Sciatic nerve (tissue), 2 donors: ENCODE measurements at places on chromosomes 7 and 10. TPM values are rescaled to one million over a fixed set of nuclear protein-coding genes. Genes with fewer than 3 reads are reported as not detected.

GRCh38 chr10:117126034-117126433, 12.0 kb downstream of the VAX1 start:
- no peak for DNase-seq

- DNase-seq: no peak
These were observed 109.1 kb upstream of the TNS3 start for GRCh38 chr7:47690902-47691558.

DNA sequence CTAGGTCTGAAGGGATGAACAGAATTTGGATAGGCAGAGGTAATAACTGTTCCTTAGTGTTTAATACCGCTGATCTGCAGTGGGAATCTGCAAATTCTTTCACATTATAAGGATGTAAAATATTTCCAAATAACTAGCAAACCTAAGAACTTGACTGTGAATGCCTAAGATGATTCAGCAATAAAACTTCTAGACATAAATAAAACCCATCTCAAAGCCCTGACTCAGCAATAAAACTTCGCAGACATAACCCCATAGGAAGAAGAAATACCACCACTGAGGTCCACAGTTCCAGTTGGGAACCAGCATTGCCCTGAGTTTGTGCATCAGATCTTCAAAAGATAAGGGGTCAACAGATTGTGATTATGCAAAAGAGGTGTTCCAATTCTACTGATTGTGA, 354.2 kb downstream of the GFRA1 start:
- DNase-seq: no peak

GRCh38 chr7:77242554-77242953, 42.9 kb upstream of the FGL2 start:
- no peak for DNase-seq

MNX1 gene
- total RNA-seq: not detected

DNA sequence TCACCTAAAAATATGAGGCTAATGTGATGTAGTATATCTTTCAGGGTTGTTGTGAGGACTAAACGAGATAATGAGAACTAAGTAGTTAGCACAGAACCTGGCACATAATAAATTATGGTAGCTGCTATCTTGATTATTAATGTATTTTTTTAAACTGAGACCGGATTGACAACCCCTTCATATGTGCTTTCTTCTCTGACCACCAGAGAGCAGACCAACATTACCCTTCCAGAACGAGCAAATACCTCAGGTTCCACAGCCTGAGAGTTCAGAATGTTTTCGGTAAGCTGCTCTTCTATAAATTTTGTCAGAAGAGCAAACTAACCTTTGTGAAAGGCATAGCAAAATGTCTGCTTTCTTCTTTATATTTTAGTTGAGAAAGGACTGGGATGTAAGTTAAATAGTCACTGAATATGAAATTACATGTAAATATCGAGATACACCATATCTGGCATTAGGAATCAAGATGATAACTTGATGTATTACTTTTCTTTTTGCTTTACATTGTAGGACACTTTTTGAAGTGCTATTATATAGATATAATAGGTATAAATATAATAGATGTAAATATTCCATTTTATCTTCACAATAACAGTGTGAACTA, 13.6 kb upstream of the BPGM start:
- DNase-seq: no peak

DNA sequence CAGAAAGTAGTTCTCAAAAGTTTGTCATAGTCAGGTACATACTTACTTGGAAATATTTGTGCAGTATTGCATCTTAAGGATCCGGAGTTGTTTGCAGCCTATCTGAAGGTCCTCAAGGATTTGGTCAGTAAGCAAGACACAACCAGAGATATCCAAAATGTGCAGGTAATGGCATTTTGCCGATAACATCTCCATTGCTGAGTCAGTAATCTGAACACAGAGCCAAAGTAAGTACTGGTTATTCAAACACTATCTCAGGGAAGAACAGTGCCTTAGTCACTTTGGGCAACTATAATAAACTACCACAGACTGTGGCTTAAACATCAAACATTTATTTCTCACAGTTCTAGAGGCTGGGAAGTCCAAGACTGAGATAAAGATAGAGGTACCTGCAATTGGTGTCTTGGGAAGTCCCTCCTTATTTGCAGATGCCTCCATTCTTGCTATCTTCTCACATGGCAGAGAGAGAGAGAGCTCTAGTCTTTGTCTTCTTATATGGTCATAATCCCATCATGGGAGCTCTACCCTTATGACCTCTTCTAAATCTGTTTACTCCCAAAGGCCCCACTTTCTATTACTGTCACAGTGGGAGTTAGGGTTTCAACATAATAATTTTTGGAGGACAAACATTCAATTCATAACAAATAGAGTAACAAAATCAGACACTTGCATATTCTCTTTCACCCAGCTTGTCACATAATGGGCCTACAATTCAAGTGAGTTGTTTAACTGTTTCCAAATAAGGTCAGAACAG, 73.4 kb downstream of the FAM185A start:
- DNase-seq: no peak

GRCh38 chr7:27647046-27647445, 15.6 kb downstream of the HIBADH start:
- no peak for DNase-seq

ADAM8 gene
- 20.7 TPM for total RNA-seq

DNA sequence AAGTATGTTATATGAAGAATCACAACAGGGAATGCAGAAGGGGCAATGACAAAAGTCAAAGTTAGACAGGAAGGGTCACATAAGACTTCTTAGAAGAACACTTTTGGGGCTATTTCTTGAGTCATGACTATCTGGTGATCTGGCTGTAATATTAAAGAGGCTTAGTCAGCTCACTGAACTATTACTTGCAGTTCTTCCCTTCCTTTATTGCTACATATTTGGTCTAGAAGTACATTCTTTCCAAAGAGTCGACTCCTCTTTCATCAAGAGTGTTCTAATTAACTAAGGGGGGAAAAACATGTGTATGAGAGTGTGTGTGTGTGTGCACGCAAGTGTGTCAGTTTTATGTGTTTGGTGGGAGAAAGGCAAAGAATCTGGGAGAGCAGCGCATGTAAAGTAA, 247.3 kb upstream of the LRRTM3 start:
- DNase-seq: no peak

- DNase-seq: no peak
These were observed 139.0 kb downstream of the LRRN3 start for GRCh38 chr7:111229916-111230315.

PNLIPRP3 gene
- not detected for total RNA-seq

MALRD1 gene
- 4.5 TPM for total RNA-seq

GRCh38 chr7:13288516-13288915, 601.1 kb downstream of the ARL4A start:
- DNase-seq: no peak

GRCh38 chr10:115965376-115965775, 307.6 kb downstream of the GFRA1 start:
- no peak for DNase-seq

BICC1 gene
- total RNA-seq: 42.1 TPM

DNA sequence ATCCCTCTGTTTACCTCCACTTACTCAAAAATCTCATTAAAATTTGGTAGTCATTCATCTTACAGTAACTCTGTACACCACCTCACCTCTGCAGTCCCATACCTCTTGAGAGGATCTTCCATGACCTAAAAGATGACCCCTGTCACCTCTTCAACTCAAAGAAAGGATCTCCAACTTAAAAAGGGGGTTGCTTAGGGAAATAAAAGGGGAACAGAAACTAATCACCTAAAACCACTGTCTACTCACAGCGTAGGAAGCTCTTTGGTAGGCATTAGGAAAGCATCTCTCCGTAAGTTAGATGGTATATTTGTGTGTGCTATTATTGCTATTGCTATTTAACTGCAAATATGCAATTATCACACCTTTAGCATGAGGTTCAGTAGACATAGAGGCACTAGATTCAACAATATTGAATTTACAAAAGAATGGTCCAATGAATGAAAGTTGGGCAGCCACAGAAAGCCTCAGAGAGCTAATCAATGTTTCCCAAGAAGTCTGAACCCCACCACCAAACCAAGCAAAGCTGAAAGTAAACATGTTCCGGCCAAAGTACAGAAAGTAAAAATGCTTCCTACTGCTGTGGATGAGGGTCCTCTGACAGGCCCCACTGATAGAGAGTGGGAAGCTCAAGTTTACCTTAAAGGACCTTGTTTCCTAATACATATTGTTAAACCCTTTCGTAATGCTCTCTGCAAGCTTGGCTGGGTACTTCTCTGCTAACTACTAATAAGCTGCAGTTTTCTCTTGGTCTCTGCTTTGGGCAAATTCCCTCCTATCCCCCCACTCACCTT, 105.8 kb downstream of the GRM8 start:
- no peak for DNase-seq

DNA sequence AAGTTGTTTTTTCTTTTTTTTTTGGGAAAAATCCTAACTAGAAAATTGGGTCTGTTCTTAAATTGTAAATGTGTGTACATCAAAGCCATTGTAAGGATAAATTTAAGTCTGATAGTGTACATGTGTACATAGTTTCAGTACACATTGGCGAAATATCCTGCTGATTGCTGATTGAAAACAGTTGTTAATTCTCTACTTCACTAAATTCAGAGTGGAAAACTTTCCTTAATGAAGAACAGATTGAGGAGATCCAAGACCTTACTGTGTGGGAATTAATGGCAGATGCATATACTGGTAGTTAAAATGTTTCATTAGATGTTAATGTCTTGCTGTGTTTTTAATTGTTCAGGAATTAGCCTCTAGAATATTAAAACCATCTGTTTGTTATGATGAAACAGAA, 506.0 kb downstream of the AUTS2 start:
- no peak for DNase-seq

- DNase-seq: no peak
These were observed 178.5 kb downstream of the ARID5B start for GRCh38 chr10:62079885-62080559.

SFR1 gene
- 7.8 TPM for total RNA-seq
